ENCODE measurements at places on chromosomes 12 and 14.

DNA sequence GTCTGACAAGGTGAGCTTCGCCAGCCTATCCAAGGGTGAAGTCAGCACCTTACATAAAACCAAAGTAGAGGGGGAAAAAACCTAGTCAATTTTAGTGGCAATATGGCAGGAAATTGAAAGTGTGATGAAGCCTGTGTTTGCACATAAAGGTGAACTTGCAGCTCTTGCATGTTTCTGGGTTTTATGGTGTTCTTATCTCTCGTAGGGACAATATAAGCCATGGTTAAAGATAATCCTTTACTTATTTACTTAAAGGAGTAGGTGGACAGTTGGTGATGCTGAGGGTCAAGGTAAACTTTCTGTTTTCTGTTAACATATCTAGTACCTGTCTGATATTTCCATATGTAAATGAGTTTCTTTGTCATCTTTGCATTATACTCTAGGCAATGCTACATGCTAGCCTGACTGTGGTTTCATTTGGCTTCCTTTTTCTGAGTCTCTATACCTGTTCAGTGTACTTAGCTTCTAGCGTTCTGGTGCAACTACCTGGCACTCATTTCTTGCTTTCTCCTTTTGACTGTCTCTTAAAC is 32.8 kb downstream of the CCDC91 start:
- no peak for DNase-seq

DNA sequence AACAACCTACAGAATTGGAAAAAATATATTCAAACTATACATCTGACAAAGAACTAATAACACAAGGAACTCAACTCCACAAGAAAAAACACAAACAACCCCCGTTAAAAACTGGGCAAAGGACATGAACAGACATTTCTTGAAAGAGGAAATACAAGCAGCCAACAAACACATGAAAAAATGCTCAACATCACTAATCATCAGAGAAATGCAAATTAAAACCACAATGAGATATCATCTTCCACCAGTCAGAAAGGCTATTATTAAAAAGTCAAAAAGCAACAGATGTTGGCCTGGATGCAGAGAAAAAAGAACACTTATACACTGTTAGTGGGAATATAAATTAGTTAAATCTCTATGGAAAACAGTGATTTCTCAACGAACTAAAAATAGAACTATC is 82.6 kb upstream of the CCDC91 start:
- no peak for DNase-seq

GRCh38 chr12:71461787-71462328 is 22.3 kb downstream of the LGR5 start:
- DNase-seq = no peak

GRCh38 chr12:117603316-117604113 is 242.1 kb upstream of the NOS1 start:
- no peak for DNase-seq

GRCh38 chr12:109734219-109735000 is 20.8 kb downstream of the FAM222A start:
- DNase-seq = no peak

GRCh38 chr14:55699131-55700057 is 119.4 kb downstream of the KTN1 start:
- no peak for DNase-seq

GRCh38 chr14:84128050-84128449 is 1401.9 kb upstream of the FLRT2 start:
- DNase-seq = no peak

GRCh38 chr14:35286003-35286600 is 6.1 kb upstream of the PSMA6 start:
- peak; percentile 81 for DNase-seq

GRCh38 chr12:30970559-30971197 is 44.1 kb downstream of the TSPAN11 start:
- DNase-seq = no peak

- DNase-seq = no peak
Measured at GRCh38 chr12:3644104-3644503, 108.8 kb downstream of the CRACR2A start.

GRCh38 chr12:75917083-75917482 is 114.5 kb downstream of the PHLDA1 start:
- DNase-seq = no peak

DNA sequence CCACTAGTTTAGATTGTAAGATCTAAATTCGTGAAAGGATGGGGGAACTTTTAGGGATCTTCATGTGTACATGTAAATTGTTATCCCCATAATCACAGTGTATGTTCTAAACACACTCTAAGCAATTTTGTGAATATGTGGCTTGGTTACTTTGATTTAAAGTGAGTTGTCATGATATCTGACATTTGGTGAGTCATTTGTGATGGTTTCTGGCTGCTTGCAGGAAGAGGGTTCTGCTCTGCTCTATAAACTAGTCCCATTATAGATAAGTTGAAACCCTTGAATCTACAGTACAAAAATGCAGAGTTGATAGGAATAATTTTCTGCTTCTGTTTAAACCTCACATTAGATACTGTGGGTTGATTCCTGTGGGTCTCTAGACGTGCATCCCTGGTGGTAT is 14.8 kb downstream of the GUCY2C start:
- no peak for DNase-seq

DNA sequence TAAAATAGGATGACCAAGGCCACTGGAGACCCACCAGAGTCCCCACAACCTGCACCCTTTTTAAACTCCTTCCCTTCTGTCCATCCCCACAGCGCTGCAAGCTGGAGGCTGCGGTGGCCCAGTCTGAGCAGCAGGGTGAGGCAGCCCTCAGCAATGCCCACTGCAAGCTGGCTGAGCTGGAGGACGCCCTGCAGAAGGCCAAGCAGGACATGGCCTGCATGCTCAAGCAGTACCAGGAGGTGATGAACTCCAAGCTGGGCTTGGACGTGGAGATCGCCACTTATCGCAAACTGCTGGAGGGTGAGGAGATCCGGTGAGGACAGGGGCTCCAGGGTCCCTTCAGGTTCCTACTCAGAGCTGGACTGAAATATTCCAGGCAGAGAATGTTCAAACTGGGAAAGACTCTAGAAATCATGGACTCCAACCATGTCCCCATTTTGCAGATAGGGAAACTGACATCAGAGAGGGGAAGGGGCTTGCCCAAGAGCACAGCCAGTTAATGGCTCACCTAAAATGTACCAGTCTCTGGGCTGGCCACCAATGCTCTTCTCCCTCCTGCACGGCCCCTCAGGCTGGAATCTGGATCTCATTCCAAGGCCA is 17.2 kb downstream of the KRT85 start:
- no peak for DNase-seq

- DNase-seq = no peak
Measured at GRCh38 chr12:51752234-51752889, 96.2 kb downstream of the FIGNL2 start.

GRCh38 chr14:58428118-58428683 is 682 bp downstream of the KIAA0586 start:
- DNase-seq = peak; percentile 55

- DNase-seq = no peak
Measured at GRCh38 chr14:68836082-68836481, 43.2 kb upstream of the ZFP36L1 start.

GRCh38 chr12:51496895-51497294 is 72.3 kb downstream of the SLC4A8 start:
- DNase-seq = no peak

GRCh38 chr14:104442631-104443390 is 136.8 kb upstream of the C14orf180 start:
- DNase-seq = no peak

- DNase-seq = no peak
Measured at GRCh38 chr14:50049093-50049492, 67.3 kb downstream of the VCPKMT start.

GRCh38 chr12:89205517-89205916 is 146.8 kb downstream of the DUSP6 start:
- no peak for DNase-seq

DNA sequence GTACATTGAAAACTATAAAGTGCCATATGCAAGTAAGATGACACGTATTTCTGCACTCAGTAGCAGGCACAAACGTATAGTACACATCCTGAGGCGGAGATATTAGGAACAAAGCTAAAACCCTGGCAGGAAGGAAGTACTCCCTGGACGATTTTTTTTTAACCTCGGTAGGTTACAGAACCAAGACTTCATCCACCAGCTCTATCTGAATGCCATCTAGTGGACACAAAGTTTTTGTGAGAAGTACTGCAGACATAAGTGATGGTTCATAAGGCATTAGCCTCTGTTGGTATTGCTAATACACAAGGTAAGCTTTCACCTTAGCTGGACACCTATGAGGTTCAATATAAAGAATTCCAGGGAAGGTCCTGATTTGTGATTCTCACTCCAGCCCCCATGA is 83.0 kb upstream of the CCDC196 start:
- peak; percentile 9 for DNase-seq

GRCh38 chr14:54338696-54339317 is 58.0 kb upstream of the CDKN3 start:
- DNase-seq = no peak

- no peak for DNase-seq
Measured at GRCh38 chr14:55782166-55782565, 202.2 kb downstream of the KTN1 start.

DNA sequence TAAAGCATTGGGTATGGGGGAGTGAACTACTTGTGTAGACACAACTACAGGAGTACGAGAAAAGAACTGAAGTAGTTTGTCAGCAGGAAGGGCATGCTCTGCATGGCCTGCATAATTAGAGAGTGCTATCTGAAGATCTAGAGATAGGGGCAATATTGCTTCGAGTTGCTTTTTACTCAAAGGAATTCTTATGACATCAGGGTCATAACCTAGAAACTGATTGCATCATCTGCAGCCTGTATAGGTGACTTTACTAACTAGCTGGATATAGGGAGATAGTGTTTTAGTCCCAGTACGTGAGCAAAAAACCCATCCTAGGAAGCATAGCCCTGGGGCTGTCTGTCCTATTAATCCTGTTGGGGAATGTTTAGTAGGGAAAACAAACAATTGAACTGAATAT is 39.8 kb downstream of the TMTC3 start:
- no peak for DNase-seq

DNA sequence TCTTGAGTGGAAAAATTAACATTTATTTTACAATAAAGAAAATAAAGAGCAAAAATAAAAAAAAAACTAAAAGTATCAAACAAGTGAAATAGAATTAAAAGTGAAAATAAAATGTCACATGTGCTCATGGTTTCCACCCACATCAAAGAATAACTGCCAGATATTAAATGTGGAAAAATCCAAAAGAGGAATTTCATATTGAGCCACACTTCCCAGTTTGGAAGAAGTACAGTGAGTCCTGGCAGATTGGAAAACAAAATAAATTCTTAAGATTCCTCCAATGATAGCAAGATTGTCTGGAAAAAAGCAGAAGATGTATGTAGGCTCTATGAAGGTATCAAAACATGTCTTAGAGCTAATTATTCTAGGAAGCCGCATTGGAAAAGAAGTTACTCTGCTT is 1019.5 kb downstream of the SLC6A15 start:
- DNase-seq = no peak

GRCh38 chr14:93536945-93537344 is 106.2 kb downstream of the UNC79 start:
- DNase-seq = no peak

GRCh38 chr12:119681728-119682638 is 14.1 kb downstream of the PRKAB1 start:
- no peak for DNase-seq
